ENCODE measurements at places on chromosomes 6 and 20.

- DNase-seq, result no peak
Measured at GRCh38 chr6:19408331-19408730, 428.8 kb upstream of the ID4 start.

- no peak for DNase-seq
Measured at GRCh38 chr6:46828939-46829338, 35.8 kb downstream of the MEP1A start.

DNA sequence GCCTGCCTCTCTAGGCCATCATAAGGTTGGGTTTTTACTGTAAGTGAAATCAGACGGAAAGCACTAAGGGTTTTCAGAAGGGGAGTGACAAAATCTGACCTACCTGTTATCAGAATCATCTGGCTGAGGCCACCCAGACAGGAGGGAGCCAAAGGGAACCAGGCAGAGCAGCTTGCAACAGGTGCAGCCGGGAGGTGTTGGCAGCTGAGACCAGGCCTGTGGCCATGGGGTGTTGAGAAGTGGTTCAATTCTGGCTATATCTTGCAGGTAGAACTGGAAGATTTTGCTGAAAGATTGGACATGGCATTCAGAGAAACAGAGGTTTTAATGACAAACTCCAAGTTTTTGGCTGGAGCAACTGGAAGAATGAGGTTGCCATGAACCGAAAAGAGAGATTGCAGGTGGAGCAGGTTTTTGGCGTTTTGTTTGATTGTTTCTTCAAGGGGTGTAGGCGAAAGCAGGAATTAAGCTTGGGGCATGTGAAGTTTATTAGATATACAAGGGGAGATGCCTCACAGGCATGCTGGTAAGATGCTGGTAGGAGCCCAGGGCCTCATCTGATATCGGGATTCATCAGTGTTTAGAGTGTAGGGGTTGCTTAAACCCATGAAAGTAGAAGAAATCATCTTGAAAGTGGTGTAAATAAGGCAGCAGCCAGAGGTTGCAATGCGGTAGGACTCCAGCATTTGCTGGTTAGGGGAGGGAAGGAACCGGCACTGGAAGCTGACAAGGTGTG lies 35.1 kb upstream of the MAP3K4 start:
- no peak for DNase-seq

DNA sequence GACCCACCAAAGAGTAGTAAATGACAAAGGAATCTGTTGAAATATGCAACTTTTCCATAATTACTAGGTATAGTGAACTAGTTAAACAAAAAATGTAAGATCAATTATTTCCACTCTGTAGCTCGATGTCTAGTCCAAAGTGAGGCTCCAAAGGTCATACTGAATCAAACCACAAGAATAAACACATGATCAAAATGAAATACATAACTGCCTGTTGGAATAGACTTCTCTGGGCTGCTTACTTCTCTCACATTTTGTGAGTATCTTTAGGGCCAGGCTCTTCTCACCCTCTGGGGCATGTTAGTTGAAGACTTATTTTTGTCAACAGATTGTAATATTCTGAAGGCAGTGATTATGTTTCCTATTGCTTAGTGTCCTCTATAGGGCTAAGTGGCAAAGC lies 103.7 kb upstream of the TMEM170B start:
- DNase-seq, result no peak

GRCh38 chr6:31187780-31188194 lies 17.3 kb upstream of the POU5F1 start:
- no peak for DNase-seq

DNA sequence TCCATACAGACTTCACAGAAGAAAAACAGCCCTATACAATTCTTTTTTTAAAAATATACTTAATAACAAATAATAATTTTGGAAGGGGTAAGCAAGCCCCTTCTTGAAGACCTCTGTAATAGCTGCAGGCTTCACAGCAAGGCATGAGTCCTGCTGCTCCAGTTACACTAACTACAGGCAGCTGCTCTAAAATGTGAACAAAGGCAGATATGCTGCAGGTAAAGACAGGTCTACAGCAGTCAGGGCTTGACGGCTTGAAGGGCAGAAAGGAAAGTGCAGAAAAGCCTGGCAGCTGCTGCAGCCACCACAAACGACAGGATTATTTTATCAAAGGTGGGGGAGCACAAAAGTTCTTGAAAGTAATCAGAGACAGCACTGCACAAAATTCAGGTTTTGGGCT lies 11.3 kb downstream of the FAXC start:
- no peak for DNase-seq
